Muscle of arm (tissue), 14 donors: ENCODE measurements at places on chromosomes 12 and 14. TPM values are rescaled to one million over a fixed set of nuclear protein-coding genes. Genes with fewer than 3 reads are reported as not detected.

DNA sequence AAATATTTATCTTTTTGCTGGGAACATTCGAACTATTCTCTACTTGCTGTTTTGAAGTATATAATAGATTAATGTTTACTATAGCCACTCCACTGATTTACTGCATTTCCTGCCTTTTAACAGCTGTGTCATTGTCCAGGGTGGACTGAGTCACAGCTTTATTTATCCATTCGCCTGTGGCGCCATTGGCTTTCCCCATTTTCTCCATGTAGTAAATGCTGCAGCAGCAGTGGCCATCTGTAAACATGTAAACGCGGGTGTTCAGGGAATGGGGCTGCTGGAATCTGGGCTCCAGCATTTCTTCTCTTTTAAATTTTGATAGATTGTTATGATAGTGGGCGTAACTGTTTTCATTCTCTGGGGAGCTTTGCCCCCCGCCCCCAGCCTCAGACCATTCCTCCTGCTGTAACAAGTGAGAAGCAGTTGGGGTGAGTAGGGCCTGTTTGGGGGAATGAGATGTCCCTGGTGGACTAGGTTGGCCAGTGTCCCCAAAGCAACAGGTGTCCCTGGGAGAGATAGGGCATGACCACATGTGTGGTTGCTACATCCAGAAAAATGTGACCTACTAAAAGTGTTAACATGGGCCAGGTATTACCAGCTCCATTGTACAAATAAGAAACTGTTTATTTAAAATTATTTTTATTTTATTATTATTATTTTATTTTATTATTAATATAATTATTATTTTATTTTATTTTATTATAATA is 32.9 kb downstream of the RIN3 start:
- DNase-seq = no peak

DNA sequence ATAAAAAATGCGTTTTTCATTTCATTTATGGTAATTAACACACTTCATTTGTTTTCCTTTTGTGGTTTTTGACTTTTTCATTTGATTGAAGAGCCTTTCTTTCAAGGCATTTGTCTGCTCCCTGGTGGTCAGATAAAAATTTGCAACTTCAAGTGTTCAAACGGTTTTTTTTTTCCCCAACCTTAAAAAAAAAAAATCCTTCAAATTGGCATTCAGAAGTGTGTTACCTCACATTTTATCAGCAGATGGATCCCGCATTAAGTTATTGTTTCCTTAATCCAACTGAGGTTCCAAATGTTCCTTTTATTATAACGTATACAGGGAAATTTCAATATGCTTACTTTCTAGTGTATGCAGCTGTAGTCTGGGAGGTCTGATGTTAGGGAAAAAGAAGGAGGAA is 47.2 kb downstream of the MYF5 start:
- peak; percentile 35 for DNase-seq

GRCh38 chr12:70227911-70228310 is 15.3 kb upstream of the CNOT2 start:
- no peak for DNase-seq

Gene FAM181A
- not detected for polyA plus RNA-seq
